Activated CD8-positive, alpha-beta memory T cell treated with anti-CD3 and anti-CD28 coated beads, Interleukin-2, amount 50 U/mL, for 4 hours (primary cell): ENCODE measurements at places on chromosomes 11 and 22.

DNA sequence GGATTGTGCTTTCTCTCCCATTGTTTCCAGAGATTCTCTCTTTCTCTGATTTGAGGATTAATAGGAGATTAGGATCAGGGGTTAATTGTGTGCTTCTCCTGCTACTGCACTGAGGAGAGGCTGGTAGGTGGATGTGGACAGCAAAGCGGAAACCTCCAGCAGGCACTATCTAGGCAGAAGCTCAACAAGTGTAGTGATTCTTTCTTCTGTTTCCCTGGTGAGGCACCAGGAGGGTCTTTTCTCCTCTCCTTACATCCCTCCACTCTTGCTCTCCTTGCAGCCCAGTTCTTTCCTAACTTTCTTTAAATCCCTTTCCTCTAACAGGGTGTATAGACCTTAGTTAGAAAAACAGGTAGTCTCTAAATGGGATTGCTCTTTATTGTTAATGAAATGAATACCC lies 1.9 kb upstream of the ZBTB16 start:
- no peak for DNase-seq

DNA sequence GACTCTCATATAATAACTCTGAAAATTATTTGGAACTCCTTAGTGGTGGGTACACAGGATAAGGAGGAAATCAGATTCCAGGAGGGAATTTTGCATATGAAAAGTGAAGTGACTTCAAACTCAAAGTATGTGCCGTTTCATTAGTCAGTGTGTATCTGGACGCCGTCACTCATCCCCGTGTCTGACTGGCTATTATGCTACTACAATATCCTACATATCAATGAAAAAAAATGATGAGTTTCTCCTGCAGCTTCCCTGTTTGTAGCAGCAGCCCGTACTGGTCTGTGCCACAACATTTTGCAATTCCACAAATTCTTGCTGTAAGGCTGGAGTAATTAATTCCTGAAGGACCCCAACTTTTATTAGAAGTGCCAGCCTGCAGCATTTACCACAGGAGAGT lies 16.5 kb downstream of the WT1 start:
- DNase-seq = no peak

DNA sequence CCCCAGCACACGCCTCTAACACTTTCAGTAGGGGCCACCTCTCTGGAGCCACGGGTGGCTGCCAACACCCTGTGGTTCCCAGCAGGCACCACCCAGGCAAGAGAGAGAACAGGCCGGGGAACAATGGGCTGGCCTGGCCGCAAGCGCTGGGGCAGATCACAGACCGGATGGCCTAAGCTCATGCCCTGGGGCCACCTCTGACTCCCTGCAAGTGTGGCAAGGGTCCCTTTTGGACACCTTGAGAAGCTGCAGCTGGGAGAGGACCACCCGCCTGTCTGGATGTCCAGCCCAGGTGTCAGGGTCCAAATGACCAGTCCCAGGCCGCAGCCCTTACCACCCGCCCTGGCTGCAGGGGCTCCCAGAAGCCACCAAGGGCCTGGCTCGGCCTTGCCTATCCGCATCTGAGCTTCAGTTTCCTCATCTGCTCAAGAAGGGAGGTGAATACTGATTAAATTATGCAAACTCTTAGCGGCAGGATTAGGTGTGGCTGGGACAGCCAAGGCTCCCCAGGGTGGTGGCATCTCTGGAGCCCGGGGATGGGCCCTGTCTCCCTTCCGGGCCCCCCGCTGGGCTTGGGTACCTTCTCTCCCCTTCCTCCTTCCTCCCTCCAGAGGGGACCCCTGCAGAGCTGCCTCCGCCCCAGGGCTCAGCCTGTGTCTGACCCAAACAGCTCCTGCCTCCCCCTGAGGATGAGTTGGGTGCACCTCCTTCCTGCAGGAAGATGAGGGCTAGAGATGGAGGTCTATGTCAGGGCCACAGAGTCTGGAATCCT lies 785 bp upstream of the SUSD2 start:
- no peak for DNase-seq

DNA sequence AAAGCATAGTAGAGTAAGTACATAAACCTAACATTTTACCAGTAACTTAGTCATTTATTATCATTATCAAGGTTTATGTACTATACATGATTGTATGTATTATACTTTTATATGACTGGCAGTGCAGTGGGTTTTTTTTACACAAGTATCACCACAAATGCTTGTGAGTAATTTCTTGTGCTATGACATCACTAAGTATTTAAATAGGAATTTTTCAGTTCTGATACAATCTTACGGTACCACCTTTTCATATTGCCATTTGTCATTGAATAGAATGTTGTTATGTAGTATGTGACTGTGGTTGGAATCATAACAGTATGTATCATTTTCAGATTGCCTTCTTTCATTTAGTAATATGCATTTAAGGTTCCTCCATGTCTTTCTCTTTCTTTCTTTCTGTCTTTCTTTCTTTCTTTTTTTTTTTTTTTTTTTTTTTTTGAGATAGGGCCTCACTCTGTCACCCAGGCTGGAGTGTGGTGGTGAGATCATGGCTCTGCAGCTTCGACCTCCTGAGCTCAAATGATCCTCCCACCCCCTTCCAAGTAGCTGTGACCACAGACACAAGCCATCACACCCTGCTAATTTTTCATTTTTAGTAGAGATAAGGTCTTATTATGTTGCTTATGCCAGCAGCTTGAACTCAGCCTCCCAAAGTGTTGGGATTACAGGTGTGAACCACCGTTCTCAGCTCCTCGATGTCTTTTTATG lies 18.6 kb downstream of the ATM start:
- peak; percentile 34 for DNase-seq

- no peak for DNase-seq
Measured at GRCh38 chr11:72613977-72614376, 60.2 kb downstream of the PDE2A start.

DNA sequence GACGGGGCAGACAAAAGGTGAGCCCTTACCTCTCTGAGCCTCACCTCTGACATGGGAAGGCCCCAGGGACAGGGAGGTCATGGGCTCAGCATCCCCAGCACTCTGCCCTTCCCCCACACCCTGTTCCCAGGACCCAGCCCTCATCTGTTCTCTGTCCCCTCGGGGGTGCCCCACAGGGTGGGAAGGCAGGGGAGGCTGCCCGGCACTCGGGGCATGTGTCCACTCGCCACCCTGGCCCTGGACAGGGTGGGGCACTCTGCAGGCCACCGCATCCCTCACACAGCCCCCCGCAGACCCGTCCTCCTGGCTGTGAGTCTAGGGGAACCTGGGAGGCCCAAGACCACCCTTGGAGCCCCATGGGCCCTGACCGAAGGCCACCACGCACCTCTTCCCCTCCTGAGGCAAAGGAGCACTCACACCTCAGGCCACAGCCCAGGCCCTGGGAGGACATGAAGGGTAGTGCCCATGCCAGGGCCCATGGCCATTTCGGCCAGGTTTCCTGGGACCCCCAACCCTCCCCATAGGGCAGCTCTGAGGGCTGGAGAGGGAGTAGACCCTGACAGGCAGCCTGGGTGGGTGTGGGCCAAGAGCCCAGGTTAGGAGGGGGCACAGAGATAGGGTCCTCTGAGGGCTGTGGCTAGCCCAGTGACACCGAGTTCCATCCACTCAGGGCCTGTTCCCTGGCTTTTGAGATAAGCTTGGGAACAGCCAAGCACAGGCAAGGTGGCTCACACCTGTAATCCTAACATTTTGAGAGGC lies 193.1 kb downstream of the IGLL1 start:
- DNase-seq = no peak

- peak; percentile 55 for DNase-seq
Measured at GRCh38 chr11:67640021-67640757, 626 bp upstream of the TBX10 start.

DNA sequence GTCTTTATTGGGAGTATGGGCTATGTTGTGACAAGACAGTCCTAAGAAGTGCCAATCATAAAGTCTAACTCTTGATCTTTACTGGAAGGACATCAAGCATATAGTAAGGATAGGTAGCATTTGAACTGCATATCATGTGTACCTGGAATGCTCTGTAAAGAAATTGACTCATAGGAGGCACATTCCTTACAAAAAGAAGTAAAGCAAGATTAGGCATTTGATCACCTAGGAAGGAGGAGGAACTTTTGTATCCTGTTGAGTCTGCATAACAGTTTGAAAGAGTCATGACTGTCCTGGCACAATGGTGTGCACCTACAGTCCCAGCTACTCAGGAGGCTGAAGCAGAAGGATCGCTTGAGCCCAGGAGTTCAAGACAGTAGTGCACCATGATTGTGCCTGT lies 42.2 kb upstream of the DNAJB7 start:
- no peak for DNase-seq

DNA sequence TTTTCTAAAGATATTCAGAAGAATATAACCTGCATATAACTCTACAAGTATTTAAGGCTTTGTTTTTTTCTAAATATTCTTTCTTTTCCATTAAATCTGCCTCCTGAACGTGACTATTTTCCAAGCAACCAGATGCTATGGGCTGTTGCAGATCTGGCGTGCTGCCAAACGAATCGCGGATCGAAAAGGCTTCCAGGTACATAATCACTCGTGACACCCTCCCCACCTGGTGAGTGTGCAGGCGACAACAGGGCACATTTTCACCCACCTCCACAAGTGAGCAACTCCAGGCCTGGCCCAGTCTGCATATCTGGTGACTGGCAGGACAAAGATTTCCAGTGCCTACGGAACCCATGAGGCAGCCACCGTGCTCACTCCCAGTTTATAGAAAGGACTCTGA lies 660.1 kb downstream of the OPCML start:
- DNase-seq = no peak

DNA sequence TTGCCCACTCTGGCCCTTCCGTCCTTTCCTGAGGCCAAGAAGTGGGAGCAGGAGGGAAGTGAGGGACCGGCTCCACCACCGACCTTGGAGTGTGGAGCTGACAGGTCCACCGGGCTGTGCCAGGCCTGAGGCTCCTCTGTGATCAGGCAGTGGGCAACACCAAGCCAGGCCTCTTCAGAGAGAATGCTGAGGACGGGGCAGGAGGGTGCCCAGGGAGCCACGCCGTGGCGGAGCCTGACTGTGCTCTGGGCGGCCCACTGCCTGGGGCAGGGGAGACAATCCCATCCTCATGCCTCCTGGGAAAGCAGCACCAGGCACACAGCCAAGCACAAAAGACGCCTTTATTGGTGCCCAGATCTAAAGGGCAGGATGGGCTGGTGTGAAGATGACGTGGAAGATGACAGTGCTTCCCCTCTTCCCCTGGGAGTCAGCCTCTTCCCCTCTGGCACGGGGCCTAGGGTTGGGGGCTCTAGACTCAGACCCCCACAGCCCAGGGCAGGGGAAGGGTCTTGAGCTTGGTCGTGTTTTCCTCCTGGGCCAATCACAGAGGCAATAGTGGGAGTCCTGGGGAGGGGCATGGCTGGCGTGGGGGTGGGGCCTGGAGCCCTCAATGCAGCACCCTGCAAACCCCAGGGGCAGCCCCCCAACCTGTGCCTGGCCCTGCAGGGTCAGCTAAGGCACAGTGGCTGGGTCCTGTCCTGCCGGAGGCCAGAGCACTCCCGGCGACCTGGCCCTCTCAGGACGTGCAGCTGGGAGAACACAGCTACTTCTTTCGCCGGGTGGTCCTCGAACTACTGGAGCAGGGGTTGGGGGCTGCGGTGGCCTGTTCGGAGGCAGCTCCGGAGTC lies 4.7 kb downstream of the LMF2 start:
- no peak for DNase-seq

DNA sequence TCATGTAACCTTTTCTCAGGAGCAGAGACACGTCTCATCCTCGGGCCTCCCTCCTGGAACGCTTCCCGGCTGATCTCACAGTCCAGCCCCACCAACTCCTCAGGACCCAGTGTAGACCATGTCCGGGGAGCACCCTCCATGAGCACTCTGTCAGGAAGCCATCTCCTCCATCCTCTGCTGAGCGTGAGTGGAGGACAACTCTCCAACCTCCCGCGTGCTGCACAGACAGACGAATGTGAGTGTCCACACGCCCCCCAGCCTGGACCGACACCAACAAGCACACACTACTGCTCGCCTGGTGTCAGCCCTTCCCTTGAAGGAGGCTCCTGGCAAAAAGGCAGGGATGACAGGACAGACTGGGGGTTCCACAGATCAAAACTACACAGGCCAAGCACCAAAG lies 86.6 kb downstream of the SHANK2 start:
- no peak for DNase-seq

DNA sequence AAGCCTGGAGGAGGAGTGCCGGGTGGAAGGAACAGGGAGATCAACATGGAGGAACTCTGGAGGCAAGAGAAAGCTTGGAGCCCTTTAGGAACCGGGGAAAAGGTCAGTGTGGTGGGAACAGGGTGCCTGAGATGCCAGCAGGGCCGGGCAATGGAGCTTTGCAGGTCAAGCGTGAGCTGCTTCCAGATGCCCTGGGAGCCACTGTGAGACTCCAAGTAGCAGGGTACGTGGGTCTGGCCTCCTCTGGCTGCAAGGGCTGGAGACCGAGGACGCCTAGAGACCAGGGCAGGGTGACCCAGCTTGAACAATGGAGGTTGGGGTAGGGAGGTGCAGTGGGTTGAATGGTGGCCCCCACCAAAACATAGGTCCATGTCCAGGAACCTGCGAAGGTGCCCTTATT lies 15.6 kb upstream of the EMID1 start:
- no peak for DNase-seq
